IPS DF 19.7 (cell line): ENCODE measurements at places on chromosomes 7 and 10.

- no peak for DNase-seq
Measured at GRCh38 chr7:149473251-149473650, 12.4 kb upstream of the ZNF777 start.

- no peak for DNase-seq
Measured at GRCh38 chr10:26365681-26366358, 72.3 kb upstream of the APBB1IP start.

- DNase-seq = no peak
Measured at GRCh38 chr10:100346351-100346764, 675 bp upstream of the SCD start.

DNA sequence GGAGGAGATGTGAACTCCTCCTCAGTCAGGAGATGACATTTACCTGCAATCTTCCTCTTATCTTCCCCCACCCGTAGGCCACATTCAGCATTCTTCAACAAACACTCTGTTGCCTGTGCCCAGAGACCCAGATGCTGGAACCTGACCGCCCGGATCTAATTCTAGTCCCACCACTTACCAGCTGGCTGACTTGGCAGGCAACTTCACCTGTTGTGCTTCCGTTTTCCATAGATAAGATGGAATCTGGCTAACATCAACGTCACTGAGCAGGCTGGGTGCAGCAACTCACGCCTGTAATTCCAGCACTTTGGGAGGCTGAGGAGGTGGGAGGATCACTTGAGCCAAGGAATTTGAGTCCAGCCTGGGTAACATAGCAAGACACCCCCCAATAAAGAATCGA lies 21.3 kb upstream of the FXYD4 start:
- no peak for DNase-seq

DNA sequence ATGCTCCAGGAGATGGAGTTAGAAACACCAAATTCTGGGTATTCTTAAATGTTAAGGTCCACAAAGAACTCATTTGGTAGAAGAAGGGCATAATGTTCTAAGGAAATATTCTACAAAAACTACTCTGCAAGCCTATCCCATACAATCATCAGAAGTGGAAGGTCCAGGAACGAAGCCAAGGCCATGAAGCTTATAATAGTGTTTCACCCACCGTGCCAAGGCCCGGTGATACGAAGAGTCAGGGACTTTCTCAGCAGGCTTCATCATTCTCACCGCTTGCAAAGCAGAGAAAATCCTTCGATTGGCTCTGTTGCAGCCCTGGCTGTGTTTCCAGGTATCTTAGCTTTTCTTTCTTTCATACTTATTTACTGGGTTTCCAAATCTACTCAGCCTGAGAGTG lies 351.9 kb upstream of the CELF2 start:
- no peak for DNase-seq

GRCh38 chr7:147151661-147152060 lies 1035.1 kb downstream of the CNTNAP2 start:
- DNase-seq = no peak

- DNase-seq = no peak
Measured at GRCh38 chr7:117405519-117405918, 21.8 kb downstream of the ASZ1 start.

- no peak for DNase-seq
Measured at GRCh38 chr7:85154282-85154937, 32.4 kb downstream of the SEMA3D start.

DNA sequence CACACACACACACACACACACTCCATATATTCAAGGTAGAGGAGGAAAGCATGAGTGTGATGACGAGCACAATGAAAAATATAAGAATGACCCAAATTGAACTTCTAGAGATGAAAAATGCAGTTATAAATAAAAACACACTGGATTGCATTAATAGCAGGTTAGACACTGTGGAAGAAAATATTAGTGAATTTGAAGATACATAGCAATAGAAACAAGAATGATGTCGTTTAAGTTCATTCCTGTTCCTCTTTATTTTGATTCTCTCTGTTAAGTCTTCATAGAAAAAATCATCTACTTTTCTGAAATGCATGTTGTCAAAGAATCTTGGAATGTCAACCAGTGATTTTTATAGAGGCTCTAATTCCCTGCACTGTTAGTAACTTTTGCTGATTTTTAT lies 78.4 kb downstream of the BTAF1 start:
- no peak for DNase-seq

GRCh38 chr10:101749047-101750016 lies 26.6 kb downstream of the FGF8 start:
- DNase-seq = peak; percentile 63

GRCh38 chr7:155665079-155665956 lies 20.9 kb downstream of the RBM33 start:
- DNase-seq = no peak

DNA sequence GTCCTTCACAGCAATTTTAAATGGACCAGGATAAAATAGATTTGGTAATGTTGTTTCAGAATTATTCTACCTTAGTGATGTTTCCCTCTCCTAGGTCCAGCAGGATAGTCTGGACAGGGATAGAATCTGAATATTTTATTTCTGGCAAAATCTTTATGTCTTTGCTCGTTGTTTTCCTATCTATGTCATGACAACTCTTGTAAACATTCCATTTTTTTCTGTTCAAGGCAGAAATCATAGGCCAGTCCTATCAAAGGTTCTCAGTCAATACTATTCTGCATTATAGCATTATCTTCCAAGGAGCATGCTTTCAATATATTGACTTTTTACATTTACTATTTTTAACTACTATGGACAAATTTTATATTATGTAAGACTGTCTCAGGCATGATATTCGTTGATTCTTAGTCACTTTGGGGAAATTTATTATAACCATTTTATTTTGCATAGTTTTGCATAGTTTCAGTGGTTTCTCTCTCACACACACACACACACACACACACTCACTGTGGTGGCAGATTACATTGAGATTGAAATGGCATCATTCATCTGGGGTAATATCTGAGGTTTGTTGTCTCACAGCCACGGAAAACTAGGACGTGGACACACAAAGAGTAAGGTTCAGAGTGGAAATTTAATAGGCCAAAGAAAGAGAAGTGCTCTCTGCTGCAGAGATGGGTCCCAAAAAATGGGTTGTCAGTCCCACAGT lies 17.2 kb downstream of the TAS2R60 start:
- no peak for DNase-seq

- no peak for DNase-seq
Measured at GRCh38 chr10:89025453-89025852, 34.9 kb downstream of the FAS start.
